ENCODE measurements at places on chromosomes 16 and 17.

GRCh38 chr17:62791767-62792446 is 16.2 kb downstream of the MARCHF10 start:
- no peak for DNase-seq

DNA sequence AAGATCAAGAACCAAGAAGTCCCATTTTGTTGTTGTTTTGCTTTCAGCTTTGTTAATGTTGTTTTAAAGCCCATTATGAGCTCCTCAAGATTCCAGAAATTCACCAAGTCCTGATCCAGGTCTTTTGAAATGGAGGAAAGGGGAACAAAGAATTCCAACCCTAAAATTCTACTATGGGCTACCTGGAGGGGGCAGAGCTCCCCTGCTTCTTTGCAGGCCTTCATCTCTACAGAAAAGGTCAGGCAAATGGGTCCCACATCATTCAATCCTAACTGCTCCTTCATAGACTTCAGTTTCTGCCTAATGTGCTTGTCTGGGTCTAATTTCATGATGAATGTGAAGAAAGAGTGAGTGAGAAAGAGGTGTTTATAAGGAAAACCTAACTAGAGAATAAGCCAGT is 375.5 kb downstream of the TOX3 start:
- no peak for DNase-seq

GRCh38 chr17:38448208-38448771 is 20.0 kb downstream of the ARHGAP23 start:
- no peak for DNase-seq

- DNase-seq = no peak
Observed at GRCh38 chr17:74282587-74283370, 8.7 kb downstream of the DNAI2 start.

DNA sequence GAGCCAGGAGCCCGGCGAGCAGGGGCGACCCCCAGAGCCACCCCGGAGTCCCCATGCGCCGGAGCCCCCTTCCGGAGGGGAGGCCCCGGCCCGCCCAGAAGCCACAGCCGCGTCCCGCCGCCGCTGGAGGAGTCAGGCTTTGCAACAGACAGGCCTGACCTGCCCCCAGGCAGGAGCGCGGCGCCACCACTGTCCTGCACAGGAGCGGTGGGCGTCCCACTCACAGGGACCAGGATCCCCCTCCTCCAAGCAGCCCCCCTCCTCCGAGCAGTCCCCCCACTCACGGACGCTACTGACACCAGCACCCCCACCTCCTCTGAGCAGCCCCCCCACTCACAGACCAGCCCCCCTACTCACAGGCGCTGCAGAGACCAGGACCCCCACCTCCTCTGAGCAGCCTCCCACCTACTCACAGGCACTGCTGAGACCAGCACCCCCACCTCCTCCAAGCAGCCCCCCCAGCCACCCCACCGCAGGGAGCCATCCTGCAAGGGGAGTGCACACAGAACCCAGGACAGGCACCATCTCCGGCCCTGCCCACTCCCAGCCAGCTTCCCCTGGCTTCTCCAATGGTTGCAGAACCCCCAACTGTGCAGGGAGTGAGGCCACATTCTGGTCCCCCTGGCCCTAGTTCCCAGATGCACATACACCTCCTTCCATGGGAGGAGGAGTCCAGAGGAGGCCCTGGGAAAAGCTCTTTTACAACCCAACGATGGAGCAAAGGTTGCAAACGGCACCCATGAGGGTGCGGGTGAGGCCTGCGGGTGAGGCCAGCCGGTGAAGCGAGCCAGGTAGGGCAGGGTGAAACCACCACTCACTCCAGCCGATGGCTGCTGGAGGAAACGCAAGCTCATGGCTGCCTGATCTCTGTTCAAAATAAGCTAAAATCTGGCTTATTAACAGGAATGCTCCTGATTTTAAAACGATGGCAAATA is 69.9 kb downstream of the ABR start:
- no peak for DNase-seq

DNA sequence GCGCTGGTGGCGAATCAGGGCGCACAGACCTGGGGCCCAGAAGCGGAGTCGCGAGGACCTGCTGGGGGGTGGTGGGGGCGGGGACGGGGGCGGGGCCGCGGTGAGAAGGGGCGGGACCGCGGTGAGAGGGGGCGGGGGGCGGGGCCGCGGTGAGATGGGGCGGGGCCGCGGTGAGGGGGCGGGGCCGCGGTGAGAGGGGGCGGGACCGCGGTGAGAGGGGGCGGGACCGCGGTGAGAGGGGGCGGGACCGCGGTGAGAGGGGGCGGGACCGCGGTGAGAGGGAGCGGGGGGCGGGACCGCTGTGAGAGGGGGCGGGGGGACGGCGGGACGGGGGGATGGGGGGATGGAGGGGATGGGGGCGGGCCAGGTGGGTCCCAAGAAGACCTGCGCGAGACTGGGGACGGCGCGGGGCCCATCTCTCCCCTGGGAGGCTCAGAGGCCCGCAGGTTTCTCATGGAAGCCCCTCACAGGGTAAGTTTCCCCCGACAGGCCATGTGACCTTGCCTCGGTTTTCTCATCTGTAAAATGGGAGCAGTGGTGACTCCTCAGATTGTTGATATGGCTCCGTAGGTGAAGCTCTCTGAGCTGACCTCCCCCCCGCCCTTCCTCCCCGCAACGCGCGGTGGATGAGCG is 28.6 kb upstream of the DBNDD1 start:
- DNase-seq = no peak

GRCh38 chr16:49928176-49929041 is 72.5 kb upstream of the ZNF423 start:
- peak; percentile 49 for DNase-seq

DNA sequence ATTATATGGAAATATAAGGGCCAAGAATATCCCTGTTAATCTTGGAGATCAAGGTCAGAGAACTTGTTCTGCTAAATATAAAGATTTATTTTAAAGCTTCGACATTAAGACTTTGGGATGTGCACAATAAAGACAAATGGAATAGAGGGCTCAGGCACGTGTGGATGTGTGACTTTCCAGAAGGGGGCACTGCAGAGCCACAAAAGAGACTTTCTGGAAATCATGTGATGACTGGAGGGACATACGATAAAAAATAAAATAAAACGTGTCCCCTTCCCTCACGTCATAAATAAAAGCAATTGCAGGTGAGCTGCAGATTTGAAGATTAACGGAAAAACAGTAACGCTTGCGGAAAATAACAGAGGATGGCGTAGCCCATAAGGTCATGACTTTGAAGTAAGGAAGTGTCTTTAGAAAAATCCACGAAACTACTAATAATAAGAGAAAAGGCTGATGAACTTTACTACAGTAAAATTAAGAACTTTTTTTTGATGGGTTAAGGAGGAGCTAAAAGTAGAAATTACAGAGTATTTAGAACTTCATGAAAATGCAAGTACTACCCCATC is 9.4 kb upstream of the ENGASE start:
- no peak for DNase-seq

- DNase-seq = no peak
Observed at GRCh38 chr17:47999582-47999981, 28.7 kb downstream of the CDK5RAP3 start.

GRCh38 chr16:14289692-14290340 is 218.7 kb downstream of the MRTFB start:
- DNase-seq = no peak

DNA sequence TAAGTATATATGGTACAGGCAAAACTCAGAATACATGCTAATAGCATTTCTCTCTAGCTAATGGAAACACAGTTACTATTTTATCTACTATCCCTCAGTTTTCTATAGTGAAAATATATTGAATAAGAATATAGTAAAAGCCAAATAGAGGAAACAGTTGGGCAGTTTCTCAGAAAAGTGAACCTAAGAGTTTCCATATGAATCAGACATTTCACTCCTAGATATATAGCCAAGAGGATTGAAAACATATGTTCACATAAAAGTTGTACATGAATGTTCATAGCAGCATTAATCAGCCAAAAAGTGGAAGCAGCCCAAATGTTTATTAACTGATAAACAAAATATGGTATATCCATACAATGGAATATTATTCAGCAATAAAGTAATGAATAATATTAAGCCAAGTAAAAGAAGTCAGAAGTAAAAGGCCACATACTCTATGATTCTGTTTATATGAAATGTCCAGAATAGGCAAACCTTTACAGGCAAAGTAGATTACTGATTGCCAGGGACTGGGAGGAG is 134.6 kb downstream of the CYB561 start:
- no peak for DNase-seq

GRCh38 chr16:82993926-82994325 is 367.2 kb downstream of the CDH13 start:
- no peak for DNase-seq

DNA sequence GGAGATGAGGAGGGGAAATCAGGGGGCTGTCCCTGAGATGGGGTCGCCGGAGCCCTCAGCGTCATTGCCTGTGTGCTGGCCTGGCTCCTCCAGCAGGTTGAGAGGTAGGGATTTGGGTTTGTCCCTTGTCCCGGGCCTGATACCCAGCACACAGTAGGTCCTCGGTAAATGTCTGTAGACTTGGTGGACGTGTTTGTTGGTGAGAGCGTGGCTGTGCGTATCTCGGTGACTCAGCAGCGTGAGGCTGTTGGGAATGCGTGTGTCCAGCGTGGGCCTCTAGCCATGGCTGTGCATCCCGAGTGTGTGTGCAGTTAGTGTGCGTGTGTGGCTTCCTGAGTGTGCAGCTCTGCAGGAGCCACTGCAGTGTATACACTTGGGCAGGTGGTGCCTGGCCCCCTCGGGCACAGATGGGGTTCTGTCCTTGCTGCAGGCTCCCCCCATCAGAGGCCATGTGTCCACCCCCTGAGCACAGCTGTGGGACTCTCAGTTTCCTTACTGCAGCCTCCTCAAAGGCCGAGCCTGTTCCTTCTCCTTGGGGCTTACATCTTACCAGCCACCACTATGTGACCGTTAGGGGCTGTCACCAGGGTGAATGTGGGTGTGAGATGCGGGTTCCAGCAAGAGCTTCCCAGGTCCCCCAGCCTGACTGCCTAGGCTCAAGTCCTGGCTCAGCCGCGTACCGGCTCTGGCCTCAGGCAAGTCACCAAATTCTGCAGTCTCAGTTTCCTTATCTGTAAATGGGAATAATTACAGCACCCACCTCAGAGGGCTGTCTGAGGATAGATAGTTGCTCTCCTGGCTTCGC is 5.7 kb downstream of the NECAB2 start:
- no peak for DNase-seq

DNA sequence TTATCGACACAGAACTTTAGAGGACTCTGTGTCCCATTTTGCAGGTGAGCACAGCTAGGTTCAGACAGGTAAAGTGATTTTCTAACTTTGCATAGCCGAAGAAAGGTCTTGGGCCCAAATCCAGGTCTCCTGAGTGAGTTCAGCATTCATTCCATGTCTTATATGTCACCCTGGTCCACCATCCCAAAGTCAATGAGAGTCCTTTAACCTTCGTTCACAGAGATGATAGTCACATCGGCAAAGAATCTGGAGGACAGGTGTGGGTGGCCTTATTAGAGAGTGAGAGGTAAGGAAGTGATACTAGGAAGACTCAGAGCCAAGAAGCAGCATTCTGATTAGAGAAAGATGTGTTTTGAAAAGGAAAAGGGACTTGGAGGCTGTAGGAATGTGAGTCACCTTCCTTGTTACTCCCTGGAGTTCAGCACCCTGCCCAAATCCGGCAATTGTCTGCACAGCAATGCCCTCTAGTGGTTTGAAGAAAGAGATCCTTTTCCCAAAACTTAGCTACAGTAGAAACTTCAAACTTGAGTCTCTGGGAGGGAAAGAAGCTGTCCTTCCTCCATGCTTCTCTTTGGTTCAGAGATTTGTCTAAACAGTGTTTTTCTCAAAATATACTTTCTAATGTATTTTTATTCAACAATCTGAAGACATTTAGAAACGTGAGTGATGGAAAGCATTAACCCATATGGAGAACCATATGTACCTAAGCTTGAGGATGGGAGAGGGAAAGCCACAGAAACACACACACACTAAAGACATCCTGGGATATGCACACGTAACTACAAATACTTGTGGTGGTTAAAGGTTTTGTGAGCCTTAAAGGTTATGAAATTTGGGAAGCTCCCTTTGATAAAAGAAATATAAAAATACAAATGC is 96.4 kb upstream of the SHISA6 start:
- DNase-seq = no peak

DNA sequence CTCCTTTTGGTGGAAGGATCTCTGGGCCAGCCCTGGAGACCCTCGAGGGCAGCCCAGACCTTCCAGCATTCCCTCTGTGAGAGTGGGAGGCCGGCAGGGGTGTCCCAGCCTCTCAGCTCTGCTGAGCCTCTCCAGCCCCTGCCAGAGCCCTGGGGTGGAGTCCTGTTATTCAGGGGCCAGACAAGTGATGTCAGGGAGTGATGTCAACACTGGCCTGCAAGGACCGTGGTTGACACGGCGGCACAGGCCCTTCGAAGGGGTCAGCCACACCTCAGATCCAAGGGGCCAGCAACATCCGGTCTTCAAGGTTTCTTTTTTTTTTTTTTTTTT is 231.2 kb downstream of the KATNIP start:
- DNase-seq = no peak

GRCh38 chr16:59573528-59574271 is 839.6 kb upstream of the GOT2 start:
- DNase-seq = no peak

GRCh38 chr16:81514041-81514559 is 69.5 kb downstream of the CMIP start:
- no peak for DNase-seq

GRCh38 chr16:85296859-85297660 is 184.8 kb upstream of the CIBAR2 start:
- DNase-seq = no peak

DNA sequence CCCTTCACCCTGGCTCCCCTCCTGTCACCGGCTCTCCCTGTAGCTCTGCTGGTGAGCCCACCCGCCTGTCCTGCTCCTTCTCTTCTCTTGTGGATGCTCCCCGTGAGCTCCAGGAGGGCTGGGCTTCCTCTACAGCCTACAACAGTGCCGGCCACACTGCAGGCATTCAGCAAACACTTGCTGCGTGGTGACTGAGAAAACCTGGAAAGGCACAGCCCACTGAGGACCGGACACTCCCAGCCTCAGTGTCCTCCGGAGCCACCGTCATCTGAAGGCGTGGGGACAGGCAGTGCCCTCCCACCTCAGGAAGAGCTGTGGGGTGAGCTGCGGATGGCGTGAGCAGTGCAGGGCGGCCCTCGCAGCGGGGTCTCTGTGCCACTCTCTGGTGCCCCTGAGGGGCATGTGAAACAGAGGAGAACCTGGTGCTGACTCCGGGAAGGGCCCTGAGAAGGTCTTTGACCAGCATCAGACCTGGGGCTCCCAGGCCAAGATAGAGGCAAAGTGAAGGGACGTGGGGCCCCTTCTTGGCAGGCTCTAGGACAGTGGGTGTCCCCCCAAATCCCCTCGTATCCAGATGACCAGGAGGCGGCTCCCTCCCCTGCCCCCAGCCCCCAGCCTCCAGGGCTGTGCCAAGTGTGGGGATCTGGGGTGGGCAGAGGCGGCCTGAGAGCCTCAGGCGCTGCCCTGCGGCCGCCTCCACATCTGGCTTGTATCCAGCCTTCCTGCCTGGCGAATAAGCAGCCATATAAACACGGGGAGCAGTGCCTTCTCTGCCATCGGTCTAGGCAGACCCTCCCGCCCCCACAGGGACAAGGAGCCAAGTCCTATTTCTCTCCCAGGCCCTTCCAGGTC is 44.0 kb upstream of the PABPN1L start:
- no peak for DNase-seq

DNA sequence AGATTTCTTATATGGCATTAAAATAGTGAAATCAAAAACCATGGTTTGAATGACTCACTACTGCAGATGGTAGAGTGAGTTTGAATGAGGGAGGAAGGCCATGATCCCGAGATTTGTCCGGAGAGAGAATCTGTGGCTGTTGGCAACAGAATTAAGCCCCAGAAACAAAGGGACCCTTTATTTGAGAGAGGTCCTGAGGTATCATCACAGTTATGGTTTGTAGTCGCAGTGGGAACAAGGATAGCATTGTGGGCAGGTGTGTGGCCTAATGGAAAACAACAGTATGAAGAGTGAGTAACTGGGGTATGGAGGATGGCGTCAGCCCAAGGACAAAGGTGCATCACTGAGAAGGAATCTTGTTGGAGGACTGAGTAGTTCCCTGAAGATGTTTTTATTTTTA is 8.5 kb upstream of the ZFP3 start:
- DNase-seq = no peak
